Hepatocyte (in vitro differentiated cells): ENCODE measurements at places on chromosomes 2 and 18.

GRCh38 chr2:172900871-172901270 lies 165.2 kb downstream of the RAPGEF4 start:
- DNase-seq: no peak

DNA sequence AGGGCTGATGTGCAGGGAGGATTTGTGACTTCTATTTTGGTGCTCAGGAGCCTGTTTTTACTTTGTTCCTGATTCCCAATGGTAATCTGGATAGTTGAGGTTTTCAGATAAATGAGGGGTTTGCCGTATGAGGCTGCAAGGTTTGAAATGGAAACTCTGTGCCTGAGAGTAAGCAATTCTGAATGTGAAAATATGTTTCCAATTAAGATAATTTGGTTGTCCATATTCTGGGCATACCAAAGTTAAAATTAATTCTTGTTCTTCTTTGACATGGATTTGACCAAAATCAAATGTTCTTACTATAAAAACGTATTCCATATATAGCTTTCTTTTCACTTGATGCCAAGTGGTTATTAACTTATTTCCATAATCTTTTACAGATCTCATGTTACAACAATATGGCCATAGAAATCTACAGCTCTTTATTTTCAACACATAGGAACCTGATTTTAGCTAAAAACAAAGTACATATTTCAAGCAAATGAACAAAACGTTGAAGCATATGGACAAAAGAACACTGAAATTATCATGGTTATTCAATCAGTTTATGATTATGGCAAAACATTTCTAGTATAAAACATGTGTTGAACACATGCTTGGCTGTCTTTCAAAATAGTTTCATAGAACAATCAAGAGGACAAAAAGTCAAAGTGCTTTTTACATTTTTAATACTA lies 63.4 kb upstream of the ARHGAP28 start:
- DNase-seq: no peak

DNA sequence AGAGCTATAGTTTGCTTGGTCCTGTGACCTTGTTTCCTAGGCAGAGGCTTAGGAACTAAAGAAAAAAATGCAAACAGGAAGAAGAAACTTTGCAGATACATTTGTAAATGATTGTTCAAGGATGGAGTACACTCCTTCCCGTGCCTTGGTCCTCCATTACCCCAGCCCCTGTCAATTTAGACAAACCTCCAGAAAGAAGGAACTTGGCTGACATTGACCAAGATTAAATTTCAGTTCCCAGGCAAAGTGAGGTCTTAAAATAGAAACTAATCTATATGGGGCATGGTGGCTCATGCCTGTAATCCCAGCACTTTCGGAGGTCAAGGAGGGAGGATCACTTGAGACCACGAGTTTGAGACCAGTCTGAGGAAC lies 179.9 kb upstream of the FN1 start:
- DNase-seq: no peak

DNA sequence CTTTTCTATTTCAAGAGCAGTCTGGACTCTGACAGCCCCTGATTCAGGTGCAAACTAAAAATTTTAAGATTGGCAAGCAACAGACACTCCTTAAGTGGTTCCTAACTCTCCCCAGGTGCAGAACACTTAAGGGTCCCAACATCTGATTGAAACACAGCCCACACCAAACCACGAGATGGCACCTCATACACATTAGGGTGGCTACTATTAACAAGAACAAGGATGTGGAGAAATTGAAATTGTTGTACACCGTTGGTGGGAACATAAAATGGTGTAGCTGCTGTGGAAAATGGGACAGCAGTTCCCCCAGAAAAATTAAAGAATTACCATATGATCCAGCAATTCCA lies 82.3 kb downstream of the POLR1A start:
- no peak for DNase-seq

DNA sequence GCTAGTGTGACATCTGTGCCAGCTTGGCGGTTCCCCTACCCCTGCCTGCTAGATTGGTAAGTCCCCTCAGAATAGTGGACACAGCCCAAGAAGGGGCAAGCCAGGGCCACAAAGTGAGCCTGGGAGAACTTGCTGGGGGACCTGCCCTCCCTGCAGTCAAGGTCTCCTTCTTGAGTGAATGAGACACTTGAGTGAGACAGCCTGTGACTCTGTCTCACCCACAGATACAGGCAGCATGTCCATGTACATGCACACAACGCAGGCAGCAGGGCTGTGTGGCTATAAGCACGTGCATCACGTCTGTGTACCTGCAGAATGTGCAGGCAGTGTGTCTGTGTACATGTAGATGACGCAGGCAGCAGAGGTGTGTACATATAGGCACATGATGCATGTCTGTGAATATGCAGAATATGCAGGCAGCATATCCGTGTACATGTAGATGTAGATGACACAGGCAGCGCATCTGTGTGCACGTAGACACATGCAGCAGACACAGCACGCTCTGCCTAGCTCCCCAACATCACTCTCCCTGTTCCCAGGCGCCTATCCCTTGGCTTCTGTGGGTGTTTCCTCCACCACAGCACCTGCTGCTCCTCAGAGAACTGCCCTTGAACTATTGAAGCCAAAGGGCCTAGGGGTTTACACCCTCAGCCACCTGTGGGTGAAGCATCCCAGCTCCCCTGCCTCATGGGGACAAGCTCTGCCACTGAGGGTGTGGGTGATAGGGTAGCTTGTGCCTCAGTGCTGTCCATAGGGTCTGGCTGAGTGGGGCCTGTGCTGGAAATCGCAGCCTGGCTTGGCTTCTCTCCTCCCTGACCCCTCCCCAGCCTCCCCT lies 147.2 kb upstream of the TWIST2 start:
- no peak for DNase-seq

GRCh38 chr2:217846321-217846743 lies 156.5 kb downstream of the TNS1 start:
- no peak for DNase-seq

DNA sequence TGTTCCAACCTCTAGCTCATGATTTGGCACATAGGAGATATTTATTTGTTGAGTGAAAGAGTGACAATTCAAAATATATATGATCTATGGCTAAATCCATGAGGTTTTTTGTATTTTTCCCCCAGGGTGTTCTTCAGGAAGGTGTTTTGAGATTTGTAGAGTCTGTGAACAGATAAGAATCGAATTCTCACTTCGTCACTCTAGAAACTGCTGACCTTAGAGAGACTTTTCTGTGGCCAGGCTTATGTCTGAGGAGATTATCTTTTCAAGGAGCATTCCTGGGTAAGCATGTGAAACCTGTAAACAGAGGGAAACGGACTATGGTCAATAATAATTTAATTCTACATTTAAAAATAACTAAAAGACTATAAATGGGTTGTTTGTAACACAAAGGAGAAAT lies 849 bp upstream of the ITGB6 start:
- DNase-seq: no peak

GRCh38 chr2:161416708-161417437 lies 776 bp downstream of the TBR1 start:
- DNase-seq: no peak

GRCh38 chr2:160415991-160416390 lies 77.6 kb downstream of the RBMS1 start:
- DNase-seq: no peak

- DNase-seq: no peak
These were observed 61.4 kb downstream of the RPL31 start for GRCh38 chr2:101063352-101064124.
